ENCODE measurements at places on chromosomes 7 and 10.
A peak's percentile ranks its signal among the peaks of the same experiment; 100 is the strongest.

DNA sequence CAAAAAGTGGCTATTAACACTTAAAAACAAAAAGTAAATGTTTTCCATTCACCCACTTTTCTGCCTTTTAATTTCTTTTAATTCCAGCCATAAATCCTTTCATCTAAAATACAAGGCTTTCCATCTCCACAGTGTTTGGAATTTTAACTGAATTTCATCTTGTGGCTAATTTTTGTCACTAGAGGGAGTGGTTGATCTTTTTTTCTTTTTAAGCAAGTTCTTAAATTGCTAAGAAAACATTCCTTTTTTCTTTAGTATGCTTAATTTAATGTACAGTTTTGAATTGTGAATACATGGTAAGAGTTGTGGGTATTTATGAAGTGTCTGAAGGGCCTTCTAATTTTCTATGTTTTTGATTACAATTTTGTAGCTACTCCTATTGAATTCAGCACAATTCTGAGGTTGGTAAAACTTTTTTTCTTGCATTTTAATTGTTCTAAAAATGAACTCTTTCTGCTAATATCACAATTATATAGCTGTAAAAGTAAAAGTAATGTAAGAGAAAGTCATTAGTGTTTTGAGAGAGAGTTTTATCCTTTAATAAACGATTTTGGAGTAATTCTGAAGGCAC, 54.9 kb upstream of the ANK3 start:
- DNase-seq: no peak

GRCh38 chr7:39838326-39838725, 111.7 kb upstream of the CDK13 start:
- no peak for DNase-seq

DNA sequence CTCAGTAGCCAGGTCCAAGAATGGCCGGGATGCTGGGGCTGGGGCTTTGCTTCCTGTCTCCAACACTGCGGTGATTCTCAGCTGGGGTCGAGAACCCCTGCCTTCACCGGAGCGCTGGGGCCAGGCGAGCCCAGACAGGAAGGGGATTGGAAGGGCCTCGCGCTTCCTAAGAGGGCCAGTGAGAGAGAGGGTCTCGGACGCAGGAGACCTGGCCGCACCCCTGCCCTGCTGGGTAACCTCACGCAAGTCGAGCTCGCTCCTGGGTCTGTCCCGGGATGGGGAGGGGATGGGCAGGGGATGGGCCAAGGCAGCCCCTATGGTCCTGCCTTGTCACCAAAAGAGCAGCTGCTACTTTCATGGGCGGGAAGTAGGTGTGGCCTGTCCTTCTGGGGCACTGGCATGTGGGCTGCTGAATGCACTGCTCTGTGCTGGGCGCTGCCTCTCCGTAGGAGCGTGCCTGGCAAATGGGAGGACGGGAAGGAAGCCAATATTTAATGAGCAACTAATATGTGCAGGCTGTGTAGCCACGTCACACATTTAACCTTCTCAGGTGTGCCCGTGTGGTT, 20.0 kb downstream of the KCNK18 start:
- peak; percentile 25 for DNase-seq

GRCh38 chr7:75712517-75713361, 26.0 kb downstream of the HIP1 start:
- no peak for DNase-seq

- DNase-seq: no peak
Measured at GRCh38 chr10:59907918-59908807, 1.8 kb upstream of the CCDC6 start.

DNA sequence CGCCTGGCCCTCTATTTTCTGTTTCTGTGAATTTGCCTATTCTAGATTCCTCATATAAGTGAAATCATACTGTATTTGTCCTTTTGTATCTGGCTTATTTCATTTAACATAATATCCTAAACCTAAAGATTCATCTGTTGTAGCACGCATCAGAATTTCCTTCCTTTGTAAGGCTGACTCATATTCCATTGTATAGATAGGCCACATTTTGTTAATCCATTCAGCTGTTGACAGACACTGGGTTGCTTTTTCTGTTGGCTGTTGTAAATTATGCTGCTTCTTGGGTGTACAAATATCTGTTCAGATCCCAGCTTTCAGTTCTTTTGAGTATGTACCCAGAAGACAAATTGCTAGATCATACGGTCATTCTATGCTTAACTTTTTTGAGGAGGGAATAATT, 28.8 kb upstream of the CUL1 start:
- DNase-seq: no peak

- DNase-seq: no peak
Measured at GRCh38 chr10:127836176-127836575, 56.6 kb downstream of the CLRN3 start.

GRCh38 chr10:123395906-123396305, 241.7 kb downstream of the BUB3 start:
- DNase-seq: peak; percentile 38

DNA sequence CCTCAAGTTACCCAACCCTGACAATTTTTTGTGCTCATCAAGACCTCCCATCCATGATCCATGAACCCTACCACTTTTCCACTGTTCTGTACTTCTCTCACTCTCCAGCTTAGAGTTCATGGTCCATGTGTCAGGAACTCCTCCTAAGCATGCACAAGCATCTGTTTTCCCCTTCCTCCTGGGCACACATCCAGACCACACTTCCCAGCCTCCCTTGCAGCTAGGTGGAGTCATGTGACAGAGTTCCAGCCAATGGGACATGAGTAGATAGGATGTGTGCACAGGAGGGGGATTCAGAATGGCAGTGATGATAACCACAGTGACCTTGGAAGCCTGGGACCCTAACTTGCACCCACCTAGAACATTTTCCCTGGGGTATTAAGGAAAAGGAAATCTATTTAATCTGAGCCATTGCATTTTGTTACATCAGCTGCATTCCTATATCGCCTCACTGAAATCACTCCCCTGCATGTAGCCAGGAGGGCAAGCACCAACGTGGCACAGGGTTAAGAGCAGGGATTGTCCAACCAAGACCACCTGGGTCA, 9.6 kb upstream of the FRMPD2 start:
- no peak for DNase-seq

- DNase-seq: no peak
Measured at GRCh38 chr7:138024765-138025164, 22.9 kb upstream of the CREB3L2 start.

DNA sequence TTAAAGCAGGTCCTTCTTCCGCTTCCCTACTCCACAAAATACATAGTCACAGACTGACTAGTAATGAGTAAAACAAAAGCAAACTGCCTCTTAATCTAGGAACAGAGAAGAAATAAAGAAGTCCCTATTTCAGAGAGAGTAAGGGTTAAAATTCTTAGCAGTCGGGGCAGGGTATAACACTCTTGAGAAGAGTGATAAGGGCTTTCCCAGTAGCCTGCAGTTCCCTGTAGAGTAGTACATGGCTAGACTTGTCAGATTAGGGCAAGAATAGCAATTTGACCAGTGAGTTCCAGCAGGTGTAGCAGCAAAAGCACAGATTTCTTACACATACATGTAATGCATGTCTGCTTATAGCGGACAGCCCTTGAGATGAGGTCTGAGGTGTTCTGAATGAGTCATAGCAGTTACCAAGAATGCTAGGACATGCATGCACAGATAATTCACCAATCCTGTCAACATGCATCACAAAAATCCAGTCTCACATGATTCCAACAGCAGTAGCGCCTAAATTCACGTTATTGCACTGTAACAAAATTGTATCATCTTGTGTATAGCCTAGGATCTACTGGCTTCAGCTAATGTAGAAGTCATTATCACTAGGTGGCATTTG, 40.7 kb downstream of the BTRC start:
- no peak for DNase-seq

DNA sequence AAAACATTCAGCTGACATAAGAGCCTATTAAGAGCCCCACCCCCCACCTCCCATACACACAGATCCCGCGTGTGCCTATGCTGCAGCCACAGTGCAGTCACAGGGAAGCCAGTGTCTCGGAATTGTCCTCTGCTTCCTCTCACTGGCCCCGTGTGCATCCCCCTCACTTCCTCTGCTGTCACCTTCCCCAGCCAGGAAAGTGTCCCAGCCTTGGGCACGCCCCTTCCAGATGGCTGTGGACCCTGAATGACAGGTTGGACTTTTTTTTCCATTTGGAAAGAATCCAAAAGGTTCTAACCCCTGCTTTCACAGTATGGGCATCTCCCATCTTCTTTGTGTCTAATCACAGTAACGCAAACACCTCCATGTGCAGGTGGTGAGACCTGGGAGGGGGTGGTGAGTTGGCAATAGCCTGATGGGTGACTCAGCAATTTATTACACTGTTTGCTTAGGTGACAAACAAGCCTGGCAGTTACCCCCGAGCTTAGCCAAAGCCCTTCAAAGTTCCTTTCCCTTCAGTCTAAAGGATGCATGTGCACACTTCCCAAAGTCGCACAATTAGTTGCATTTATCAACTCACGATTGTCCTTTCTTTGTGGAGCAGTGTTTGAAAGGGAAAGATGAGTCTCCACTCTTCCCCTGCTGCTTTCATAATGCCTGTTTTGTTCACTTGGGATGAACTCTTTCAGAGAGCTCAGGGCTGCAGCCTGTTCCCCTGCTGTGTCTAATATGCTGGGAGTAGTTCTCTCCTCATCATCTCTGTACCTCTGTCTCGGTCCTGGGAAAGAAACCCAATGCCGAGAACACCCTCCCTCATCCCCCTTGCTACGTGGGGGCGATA, 67.5 kb upstream of the EFCAB10 start:
- DNase-seq: no peak

GRCh38 chr10:34742456-34742855, 72.6 kb downstream of the PARD3 start:
- no peak for DNase-seq

DNA sequence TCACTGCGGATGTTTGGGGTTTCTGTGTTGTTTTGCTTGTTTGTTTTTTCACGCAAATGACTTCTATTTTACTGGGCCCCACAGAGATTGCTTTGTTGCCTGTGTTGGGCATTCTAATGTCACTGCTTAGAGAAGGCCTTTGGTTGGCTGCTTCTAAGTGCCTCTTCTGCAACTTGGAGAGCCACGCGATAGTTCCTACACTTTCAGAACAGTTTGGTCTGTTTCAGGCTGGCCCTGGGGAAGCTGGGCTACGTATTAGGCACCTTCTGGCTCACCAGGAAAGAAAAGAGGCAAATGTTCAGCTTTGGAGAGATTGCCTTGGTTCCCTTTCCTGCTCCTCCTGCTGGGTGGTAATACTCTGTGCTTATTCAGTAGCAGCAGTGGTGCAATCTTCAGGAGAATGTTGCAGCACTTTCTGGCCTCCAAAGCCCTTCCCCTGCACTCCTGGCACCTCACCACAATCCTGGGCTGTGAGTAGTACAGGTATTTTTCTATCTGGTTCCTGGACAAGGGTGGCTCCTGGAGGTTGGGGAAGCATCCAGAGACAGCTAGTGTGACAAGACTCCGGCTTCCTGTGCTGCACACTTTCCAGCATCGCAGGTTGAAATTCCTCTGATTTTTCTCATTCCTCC, 1.2 kb downstream of the ANTXRL start:
- DNase-seq: no peak

- DNase-seq: no peak
Measured at GRCh38 chr7:37577412-37577811, 106.2 kb upstream of the GPR141 start.

- no peak for DNase-seq
Measured at GRCh38 chr7:143889068-143889467, 12.9 kb downstream of the TCAF1 start.

DNA sequence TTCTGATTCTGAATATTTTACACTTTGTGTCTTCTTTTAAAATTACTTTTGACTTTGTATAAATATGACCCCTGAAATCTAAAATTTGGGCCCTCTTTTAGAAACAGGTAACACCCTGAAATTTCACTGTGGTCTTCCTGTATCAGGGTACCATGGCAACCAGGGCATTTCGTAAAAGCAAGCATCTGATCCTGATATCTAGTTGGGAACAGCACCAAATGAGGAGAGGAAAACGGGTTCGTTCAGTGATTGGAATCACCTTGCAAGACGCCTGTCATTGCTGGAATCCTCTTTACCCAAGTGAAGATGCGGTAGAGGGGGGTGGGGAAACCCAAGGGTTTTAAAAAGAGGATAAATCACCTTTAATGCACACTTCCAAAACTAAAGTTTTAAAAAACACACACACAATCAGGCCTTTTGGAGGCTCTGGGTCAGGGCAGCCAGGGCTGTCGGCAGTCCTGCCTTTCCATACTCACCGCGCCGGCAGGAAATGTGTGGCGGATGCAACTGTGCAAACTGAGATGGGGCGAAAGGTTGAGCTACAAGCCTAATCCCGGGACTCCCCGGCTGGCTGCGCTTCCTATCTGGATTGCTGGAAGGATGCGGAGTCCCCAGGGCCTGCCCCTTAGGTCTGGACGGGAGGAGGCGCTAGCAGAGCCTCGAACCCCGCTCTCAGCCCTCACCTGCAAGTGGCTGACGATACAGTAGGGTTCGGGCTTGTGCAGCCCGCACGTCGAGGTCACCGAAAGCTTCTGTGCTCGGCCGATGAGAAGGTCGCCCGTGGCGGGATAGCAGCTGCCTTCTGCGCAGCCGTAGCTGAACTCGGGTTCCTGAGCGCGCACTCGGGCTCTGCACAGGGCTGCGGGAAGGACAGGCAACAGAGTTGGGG, 1.8 kb downstream of the LAMB1 start:
- no peak for DNase-seq

GRCh38 chr10:82811621-82812020, 936.6 kb downstream of the NRG3 start:
- no peak for DNase-seq

- DNase-seq: no peak
Measured at GRCh38 chr7:98338441-98338840, 57.0 kb downstream of the BRI3 start.

DNA sequence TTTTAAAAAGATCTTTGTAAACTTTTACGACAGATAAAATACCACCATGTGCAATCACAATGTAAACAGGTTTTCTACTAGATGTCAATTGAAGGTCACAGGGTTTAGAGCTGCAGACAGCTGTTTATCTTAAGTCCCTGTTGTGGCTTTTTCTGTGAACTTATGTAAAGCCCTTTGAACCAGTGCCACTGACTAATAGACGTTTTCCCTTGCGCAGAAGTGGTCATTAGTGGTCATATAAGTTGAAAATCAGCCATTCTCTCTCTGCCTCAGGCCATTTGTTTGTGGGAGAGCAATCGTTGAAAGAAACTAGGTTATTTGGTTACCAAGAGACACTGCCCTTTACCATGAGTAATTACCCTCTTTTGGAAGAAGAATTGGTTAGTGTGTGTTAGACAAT, 23.9 kb downstream of the CACNB2 start:
- DNase-seq: no peak
